Adrenal gland (tissue), 19 donors: ENCODE measurements at places on chromosomes 6 and 20.

- DNase-seq = no peak
Observed at GRCh38 chr6:160005211-160005610, 36.3 kb downstream of the IGF2R start.

DNA sequence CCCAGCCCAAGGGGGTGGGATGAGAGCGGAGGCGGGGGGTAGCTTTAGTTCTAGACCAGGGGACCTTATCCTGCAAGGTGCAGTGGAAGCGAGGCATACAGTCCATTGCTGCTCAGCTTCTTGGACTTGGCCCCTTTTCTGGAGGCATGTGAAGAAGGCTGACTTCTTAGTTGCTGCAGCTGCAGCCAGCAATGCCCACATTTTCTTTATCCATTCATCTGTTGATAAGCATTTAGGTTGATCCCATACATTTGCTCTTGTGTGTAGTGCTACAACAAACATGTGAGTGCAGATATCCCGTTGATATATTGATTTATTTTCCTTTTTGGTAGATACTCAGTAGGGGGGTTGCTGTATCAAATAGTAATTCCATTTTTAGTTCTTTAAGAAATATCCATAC, 461.2 kb upstream of the IMPG1 start:
- DNase-seq = no peak

GRCh38 chr6:57173056-57173885, 1.1 kb downstream of the BAG2 start:
- DNase-seq = peak; percentile 34

- DNase-seq = no peak
Observed at GRCh38 chr20:19602675-19603375, 155.2 kb upstream of the RIN2 start.

DNA sequence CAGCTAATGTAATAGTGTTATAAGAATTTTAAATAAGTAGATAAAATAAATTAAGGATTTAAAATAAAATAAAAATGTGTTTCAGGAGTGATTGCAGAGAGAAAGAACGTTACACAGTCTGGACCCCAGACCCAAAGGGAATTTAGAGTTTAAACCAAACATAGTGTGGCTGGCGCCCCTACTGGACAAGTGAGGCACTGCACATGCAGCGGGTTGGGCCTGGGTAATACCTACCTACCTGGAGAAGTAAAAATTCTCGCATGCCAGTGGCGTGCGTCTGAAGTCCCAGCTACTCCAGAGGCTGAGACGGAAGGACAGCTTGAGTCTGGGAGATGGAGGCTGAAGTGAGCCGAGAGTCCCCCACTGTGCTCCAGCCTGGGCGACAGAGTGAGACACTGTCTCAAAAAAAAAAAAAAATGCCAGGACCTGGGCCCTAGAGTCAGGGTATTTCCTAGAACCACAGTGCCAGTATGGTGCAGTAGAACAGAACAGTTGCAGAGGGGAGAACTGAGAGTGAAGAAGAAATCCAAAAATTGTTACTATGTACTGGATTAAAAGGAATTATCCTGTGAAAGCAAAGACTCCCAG, 71.4 kb upstream of the TCF21 start:
- DNase-seq = no peak

- DNase-seq = no peak
Observed at GRCh38 chr6:139954463-139955071, 580.1 kb upstream of the CITED2 start.

DNA sequence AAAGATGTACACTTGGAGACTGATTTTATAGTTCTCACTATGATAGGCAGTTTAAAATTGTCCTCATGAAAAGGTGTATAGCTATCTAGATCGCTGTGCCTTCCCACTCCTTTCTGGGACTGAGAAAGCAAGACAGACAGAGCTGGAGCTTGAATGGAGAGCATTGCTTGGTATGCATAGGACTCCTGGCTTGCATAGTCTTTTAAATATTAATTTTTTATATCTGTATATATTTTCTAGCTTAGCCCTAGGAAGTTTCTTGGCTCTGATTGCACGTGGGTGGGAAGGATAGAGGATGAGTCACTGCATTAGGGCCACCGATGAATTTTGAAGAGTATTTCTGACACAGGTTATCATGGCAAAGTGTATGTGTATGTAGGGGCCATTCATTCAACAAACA, 150.0 kb upstream of the SPACA1 start:
- no peak for DNase-seq

- no peak for DNase-seq
Observed at GRCh38 chr20:62923669-62924441, 2.5 kb downstream of the DIDO1 start.

DNA sequence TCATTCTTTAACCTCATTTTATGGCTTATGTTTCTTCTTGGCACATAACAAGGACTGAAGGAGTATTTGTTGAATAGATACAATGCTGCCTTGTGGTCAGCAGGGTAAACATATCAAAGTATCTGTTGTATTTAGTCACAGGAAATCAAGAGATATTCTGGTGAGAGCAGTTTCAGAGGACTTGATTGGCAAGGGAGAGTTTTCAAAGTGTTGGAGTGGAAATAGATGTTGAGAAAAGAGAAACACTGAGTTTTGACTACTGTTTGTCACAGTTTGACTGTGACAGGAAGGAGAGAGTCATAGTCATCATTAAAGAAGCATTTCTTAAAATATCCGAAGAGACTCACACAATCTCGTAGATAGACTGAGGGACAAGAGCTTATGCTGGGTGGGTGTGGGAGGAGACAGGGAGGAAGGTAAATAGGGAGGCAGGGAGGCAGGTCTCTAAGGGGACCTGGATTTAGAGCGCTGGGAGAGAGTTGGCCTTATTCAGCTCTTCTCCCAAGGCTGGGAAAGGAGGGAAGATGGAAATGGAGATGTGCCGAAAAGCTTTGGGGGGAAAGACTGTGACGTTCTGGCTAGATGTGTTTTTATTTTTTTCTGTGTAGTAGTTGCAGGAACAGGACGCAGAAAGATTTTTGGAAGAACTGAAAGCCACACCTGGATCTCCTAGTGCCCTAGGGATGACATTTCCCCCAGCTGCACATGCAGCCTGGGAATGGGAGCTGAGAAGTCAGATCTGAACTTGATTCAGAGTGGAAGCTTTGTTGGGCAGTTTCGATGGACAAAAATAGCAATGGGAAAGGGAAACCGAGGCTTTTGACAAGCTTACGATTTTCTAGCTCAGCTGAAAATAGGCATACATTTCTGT, 65.0 kb upstream of the IFNGR1 start:
- no peak for DNase-seq

GRCh38 chr20:33697129-33697528, 10.9 kb upstream of the E2F1 start:
- peak; percentile 88 for DNase-seq

DNA sequence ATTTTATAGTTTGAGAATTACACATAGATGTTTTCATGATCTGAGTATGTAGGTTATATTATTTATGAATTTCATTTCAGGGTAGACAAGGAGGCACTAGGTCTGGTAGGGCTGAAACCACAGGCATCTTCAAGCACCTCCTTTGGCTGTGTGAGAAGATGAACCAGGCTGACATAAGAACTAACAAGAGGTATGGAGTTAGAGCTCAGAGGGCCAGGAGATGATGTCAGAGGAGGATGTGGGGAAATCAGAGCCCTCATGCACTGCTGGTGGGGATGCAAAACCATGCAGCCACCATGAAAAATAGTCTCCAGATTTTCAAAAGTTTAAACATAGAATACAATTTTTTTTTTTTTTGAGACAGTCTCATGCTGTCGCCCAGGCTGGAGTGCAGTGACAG, 13.6 kb upstream of the RIPOR3 start:
- no peak for DNase-seq

GRCh38 chr6:143276436-143276835, 174.1 kb downstream of the ADAT2 start:
- no peak for DNase-seq

- no peak for DNase-seq
Observed at GRCh38 chr20:11445891-11446290, 471.8 kb upstream of the BTBD3 start.

DNA sequence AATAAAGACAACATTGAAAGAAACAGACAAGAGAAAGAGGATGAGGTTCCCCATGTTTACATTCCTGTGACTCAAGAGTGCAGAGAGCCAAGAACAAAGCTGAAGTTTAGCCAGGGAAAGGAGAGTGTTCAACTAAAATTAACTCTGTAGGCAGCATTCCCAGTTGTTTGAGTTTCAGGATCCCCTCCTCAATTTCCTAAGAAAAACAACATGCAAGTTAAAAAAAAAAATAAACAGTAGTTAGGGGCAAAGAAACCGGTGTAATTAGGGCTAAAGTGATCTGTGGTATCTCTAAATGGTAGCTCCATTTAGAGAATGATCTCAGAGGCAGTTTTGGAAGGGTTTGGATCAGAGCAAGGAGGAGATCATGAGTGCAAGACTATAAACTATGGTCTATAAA, 30.9 kb upstream of the RAB23 start:
- no peak for DNase-seq
